ENCODE measurements at places on chromosomes 12 and 14. TPM values are rescaled to one million over a fixed set of nuclear protein-coding genes. Genes with fewer than 3 reads are reported as not detected.

GRCh38 chr12:129550353-129550752 is 353.5 kb downstream of the TMEM132D start:
- DNase-seq: no peak

DNA sequence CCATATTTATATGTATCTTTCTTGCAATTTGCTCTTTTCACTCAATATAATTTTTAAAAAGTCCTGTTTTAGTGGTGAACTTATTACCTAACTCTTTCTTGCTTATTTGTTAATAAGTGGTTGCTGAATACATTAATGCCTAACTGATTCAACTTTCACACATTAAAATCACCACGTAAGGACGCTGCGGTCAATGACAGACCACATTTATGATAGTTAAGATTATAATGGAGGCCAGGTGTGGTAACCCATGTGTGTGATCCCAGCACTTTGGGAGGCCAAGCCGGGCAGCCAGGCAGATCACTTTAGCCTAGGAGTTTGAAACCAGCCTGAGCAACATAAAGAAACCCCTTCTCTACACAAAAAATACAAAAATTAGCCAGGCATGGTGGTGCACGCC is 37.0 kb downstream of the WDR89 start:
- no peak for DNase-seq

GRCh38 chr12:13039328-13039956 is 4.7 kb upstream of the FAM234B start:
- no peak for DNase-seq

- DNase-seq: no peak
Observed at GRCh38 chr12:91852634-91853033, 293.0 kb downstream of the BTG1 start.

DNA sequence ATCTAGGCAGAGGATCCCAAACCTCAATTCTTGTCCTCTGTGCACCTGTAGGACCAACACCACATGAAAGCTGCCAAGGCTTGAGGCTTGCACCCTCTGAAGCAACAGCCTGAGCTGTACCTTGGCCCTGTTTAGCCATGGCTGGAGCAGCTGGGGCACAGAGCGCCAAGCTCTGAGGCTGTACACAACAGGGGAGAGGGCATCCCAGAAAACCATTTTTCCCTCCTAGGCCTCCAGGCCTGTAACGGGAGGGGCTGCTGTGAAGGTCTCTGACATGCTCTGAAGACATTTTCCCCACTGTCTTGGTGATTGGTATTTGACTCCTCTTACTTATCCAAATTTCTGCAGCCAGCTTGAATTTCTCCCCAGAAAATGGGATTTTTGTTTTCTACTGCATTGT is 22.4 kb upstream of the PTPRO start:
- no peak for DNase-seq

TSPAN19 gene
- total RNA-seq: not detected

CMA1 gene
- total RNA-seq: not detected

VWF gene
- total RNA-seq: not detected

All from activated T-helper 1 cell treated with anti-CD3 and anti-CD28 coated beads, Interleukin-12 subunit alpha, Interleukin-12 subunit beta, Interleukin-2, Interleukin-4 antibody, amounts not matched to agents 30 ng/mL and 10 ng/mL and 1 ng/mL, durations not matched to agents 14 hours and 24 hours and 36 hours (primary cell).